ENCODE measurements at places on chromosomes 12 and 14.

GRCh38 chr12:123384994-123385376 lies 1.1 kb downstream of the KMT5A start:
- H3K27ac ChIP-seq = peak overlapping the region; percentile 66
- H3K27me3 ChIP-seq = no peaks in the 10 kb centered on the region
- DNase-seq = no peak
- peak overlapping the region; percentile 81 for H3K4me3 ChIP-seq

DNA sequence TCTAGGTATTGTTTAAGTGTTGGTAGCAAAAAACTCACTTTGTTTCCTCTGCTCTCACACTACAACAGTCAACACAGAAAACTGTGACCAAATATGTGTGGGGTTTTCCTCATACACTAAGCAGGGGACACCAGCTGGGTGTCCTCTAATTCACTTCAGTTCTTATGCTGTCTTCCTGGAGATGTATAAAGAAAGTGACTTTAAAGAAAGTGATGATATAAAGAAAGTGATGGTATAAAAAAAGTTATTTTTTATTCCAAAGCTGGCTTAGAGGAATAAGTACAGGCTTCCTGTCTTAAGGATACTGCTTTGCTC lies 31.4 kb downstream of the TDP1 start:
- H3K27ac ChIP-seq = no peak overlapping the region
- H3K4me3 ChIP-seq = no peak overlapping the region

DNA sequence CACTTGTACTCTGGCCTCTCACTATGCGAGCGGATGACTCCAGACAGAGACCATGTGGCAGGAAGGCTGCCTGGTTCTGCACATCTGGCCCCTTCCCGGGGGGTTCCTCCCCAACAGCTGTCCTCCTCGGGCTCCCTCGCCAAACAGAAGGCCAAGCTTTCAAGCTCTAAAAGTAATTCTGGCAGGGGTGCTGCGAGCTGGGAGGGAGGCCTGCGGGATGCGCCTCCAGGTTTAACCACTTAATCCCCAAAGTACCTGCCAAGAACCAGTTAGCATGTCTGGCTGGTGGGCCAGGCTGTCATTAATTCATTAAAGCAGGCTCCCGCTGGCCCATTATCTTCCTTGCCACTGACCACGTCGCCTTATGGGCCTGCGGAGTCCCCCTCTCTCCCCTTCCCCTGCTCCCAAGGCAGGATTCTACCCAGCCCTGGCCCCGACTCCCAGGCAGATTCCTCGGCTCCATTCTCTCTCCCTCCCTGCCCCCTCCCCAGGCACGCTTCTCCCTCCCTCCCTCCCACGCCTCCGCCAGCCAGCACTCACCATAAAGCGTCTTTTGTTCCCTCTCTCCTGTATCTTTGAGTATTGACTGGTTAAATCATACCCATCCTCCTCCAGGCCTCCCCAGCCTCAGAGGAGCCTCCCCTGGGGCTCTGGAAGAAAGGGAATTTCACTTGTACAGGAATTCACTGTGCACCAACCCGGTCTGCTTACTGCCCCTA lies 4.9 kb downstream of the HRK start:
- no peak for DNase-seq
- H3K36me3 ChIP-seq = no peaks in the 10 kb centered on the region
- H3K4me3 ChIP-seq = no peak overlapping the region
- H3K27ac ChIP-seq = no peak overlapping the region
- peaks cover 20% of the 10 kb centered on the region for H3K27me3 ChIP-seq

DNA sequence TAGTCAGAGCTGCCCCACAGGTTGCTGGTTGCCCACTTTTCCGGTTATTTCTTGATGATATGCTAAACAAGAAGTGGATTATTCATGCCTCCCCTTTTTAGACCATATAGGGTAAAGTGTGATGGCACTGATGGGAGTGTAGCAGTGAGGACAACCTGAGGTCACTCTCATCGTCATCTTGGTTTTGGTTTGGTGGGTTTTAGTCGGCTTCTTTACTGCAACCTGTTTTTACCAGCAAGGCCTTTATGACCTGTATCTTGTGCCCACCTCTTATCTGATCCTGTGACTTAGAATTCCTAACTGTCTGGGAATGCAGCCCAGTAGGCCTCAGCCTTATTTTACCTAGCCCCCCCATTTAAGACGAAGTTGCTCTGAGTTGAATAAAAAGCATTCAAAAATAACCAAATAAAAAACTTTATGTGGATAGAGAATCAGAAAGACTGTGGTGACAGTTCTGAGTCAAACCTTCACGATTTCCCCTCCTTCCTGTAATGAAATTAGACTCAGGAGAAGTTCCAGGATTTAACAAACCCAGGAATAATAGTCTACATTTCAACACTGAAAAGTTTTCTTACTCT lies 144.2 kb downstream of the PAWR start:
- H3K27me3 ChIP-seq = no peaks in the 10 kb centered on the region
- no peak overlapping the region for H3K27ac ChIP-seq
- no peaks in the 10 kb centered on the region for H3K4me1 ChIP-seq
- no peak for DNase-seq

- H3K36me3 ChIP-seq = no peaks in the 10 kb centered on the region
- no peak overlapping the region for H3K27ac ChIP-seq
- no peak for DNase-seq
Observed at GRCh38 chr12:93507165-93507564, 39.9 kb downstream of the MRPL42 start.

GRCh38 chr14:38505221-38505972 lies 249.5 kb upstream of the CLEC14A start:
- no peak overlapping the region for H3K27ac ChIP-seq
- H3K4me1 ChIP-seq = no peaks in the 10 kb centered on the region
- H3K36me3 ChIP-seq = no peaks in the 10 kb centered on the region
- no peak for DNase-seq
- H3K4me3 ChIP-seq = no peak overlapping the region

- no peaks in the 10 kb centered on the region for H3K27me3 ChIP-seq
- no peaks in the 10 kb centered on the region for H3K36me3 ChIP-seq
- no peak overlapping the region for H3K4me3 ChIP-seq
- no peak overlapping the region for H3K27ac ChIP-seq
Observed at GRCh38 chr12:50411051-50411660, 10.5 kb downstream of the LARP4 start.

DNA sequence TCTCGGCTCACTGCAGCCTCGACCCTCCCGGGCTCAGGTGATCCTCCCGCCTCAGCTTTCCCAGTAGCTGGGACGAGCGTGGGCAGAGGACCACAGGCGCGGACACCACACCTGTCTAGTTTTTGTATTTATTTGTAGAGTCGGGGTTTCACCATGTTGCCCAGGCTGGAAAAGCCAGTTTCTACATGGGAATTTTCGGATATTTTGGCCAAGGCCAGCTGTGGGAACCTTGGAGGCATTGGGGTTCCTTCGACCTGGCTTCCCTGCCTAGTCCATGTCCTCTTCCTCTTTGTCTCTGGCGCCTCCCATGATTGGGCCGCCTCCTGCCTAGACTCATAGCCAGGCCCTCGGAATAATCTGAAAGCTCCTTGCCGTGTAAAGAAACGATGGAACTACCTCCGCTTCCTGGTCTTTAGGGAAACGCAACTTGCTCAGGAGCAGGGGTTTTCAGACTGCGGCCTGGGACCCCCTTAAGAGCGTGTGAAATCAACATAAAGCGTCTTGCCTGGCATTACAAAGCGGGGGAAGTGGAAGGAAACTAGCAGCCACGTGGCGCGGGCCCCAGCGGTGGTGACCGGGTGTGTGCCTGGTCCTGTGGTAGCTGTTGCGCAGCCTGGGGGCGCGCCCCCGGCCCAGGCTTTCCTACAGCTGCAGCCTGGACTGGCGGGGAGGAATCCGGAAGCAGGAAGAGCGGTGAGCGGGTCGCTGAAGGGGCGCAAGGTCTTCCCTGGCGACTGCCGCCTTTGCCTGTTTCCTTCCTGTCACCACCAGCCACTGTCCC lies 1.4 kb upstream of the HSP90AA1 start:
- peak overlapping the region; percentile 95 for H3K27ac ChIP-seq
- H3K4me1 ChIP-seq = peaks cover 44% of the 10 kb centered on the region
- DNase-seq = peak; percentile 33

DNA sequence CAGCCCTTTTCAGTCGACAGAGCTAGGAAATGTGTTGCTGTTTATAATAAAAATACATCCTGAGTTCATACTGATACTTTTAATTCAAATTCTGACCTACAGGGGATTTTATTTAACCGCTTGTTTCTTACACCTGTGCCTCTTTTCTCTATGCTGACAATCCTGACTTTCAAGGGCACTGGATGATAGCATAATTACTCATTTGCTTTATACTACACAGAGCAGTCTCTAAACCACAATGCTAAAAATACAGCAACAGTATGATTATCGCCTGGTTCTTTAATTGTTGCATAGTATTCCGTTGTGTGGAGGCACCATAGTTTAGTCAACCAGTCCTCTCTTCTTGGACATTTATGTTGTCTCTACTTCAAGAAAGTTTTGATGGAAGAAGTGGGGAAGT lies 372.9 kb downstream of the DPF3 start:
- H3K4me3 ChIP-seq = no peak overlapping the region
- peaks cover 46% of the 10 kb centered on the region for H3K4me1 ChIP-seq
- H3K27me3 ChIP-seq = no peaks in the 10 kb centered on the region
- no peak for DNase-seq

DNA sequence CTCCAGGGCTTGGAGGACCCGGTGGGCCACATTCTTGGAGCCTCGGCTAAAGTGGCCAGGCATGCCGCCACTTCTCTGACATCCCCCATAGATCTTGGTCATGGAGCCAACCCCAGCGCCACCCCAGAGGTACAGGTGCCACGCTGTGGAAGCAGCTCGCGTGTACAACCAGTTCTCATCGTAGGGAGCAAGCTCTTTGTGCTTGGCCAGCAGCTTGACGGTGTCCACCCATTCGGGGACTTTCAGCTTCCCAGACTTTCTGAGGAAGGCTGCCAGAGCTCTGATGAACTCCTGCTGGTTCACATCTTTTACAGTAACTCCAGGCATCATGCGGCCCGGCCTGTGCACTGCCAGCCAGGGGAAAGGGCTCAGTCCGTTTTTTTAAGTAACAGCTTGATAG lies 29.3 kb upstream of the EAPP start:
- no peak overlapping the region for H3K4me3 ChIP-seq
- no peak overlapping the region for H3K27ac ChIP-seq

- no peaks in the 10 kb centered on the region for H3K27me3 ChIP-seq
- no peak overlapping the region for H3K4me3 ChIP-seq
Observed at GRCh38 chr12:89733579-89734201, 25.1 kb upstream of the ATP2B1 start.

GRCh38 chr12:16766736-16767135 lies 160.8 kb upstream of the LMO3 start:
- no peak overlapping the region for H3K27ac ChIP-seq
- H3K4me3 ChIP-seq = no peak overlapping the region
- H3K36me3 ChIP-seq = no peaks in the 10 kb centered on the region
- DNase-seq = no peak
